ENCODE measurements at places on chromosomes 7 and 10.

GRCh38 chr7:2750004-2750407 lies 62.0 kb downstream of the AMZ1 start:
- peak; percentile 70 for DNase-seq

DNA sequence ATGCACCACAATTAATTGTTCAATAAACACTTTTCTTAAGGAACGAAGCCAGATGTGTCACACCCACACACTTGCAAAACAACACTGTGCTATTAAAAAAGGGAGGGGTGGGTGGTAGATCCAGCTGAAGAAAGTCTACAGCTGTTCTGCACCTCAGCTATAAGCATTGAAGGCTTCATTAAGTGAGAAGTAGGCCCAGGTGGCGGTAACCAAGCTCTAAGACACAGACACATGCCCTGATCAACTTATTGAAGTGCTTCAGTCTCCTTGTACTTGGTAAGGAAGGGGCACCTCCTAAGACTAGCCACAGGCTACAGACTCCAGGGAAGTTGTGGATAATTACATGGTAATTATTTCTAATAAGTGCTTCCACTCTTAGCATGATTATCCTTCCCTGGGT lies 4.5 kb upstream of the CPVL start:
- no peak for DNase-seq

DNA sequence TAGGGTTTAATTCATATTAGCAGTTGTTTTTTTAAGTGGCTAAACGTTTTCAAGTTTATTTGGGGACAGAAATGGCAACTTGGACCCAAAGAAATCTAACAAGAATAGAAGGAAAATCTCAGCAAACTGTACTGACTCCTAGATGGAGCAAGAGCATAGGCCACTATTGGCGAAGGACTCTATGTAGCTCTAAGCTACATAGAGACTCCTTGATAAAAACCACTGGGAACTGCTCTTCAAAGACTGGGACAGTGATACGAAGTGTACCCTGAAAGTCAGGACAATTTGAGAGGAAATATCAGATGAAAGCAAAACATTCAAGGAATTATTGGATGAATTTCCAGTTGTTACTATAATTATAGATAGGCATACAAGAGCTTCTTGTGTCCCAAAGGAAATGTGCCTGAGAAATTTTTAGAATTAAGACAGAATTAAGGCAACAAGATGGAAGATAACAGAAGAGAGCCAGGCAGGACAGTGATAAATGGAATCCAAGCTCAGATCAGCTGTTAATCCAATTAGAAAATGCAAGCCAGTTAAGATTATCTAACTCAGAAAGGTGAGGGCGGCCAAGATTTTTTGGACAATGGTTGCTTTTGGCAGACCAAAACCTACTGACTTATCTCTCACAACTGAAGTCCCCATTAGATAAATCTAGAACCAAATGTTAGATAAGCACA lies 103.7 kb upstream of the IFRD1 start:
- no peak for DNase-seq

DNA sequence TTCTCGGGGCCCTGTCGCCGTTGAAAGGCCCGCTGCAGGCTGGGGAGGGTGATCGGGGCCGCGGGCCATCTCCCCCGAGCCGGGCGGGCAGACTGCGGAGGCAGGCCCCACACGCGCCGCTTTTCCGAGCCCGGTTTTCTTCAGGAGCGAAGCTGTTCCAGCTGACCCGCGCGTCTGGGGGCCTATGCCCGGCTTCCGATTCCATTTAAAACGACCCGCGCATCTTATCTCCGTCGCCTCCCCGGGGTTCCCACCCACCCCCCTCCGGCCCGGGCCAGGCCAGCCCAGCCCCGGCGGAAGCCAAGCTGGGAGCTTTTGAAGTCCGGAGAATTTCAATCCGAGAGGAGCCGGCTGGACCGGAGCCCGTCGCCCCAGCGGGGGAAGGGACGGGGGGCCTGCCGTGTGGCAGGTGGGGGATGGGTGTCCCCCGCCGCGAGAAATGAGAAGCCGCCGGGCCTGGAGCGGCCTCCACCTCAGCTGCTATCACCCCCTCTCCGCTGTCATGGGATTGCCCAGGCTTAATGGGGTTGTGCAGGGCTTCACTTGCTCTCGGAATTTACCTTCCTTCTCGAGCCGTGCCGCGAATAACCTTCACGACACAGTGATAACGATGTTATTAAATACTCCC lies 3.1 kb upstream of the EVX1 start:
- DNase-seq = no peak

GRCh38 chr10:133109711-133110110 lies 22.0 kb downstream of the ADGRA1 start:
- no peak for DNase-seq

DNA sequence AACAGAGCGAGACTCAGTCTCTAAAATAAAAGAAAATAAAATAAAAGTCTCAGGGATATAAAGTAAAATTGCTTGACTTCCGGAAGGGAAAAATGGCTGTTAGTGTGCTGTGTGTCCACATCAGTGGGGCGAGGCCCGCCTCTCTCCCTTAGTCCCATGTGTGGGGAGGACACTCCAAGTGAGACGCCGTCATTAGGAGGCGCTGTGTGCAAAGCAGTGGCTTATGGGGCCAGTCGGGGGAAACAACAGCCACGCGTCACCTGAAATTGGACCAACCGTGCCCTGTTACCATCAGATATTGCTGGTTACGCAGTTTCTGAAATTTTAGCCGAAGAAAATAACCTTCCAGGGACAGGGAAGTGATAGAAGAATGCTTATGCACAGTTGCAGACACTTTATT lies 15.8 kb downstream of the SFXN4 start:
- peak; percentile 22 for DNase-seq

GRCh38 chr10:62614389-62615157 lies 189.9 kb upstream of the ADO start:
- no peak for DNase-seq

GRCh38 chr10:100528123-100528886 lies 1.4 kb downstream of the NDUFB8 start:
- peak; percentile 38 for DNase-seq

GRCh38 chr10:4780782-4781181 lies 45.2 kb upstream of the AKR1E2 start:
- DNase-seq = no peak

- DNase-seq = peak; percentile 82
These were observed 844 bp downstream of the NRF1 start for GRCh38 chr7:129612112-129613015.

DNA sequence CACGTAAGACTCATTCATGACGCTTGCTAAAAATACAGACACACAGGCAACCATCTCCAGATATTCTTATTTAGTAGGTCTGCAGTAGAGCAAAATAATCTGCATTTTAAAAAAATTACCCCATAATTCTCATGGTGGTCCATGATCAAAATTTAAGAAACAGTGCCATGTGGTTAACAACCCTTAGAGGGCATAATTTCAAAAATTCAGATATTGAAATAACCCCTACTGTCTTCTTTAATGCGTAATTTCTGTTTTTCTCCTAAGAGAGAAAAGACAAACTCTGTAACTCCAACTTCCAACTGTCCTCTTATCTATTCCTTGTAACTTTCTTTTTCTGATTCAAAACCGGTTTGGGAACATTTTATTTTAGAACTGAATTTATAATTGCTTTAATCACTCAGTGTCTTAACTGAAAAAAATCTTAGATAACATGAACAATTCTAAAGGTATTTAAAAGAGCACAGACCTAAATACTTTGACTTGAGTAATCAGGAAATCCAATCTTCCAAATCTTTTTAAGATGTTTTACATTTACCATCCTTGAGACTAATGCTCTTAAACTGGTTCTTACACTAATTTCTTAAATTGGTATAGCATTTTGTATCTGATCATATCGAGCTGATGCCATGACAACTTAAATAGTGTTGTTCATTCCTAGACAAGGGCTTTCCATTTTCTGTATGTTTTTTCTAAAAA lies 148.0 kb downstream of the GALNT11 start:
- DNase-seq = no peak

- DNase-seq = no peak
These were observed 1.3 kb downstream of the CASP2 start for GRCh38 chr7:143289421-143289820.

GRCh38 chr10:133379152-133379800 lies at the start of gene PAOX:
PAOX (plus strand) TSS chr10:133379262; CDS start chr10:133379317, 55 bp downstream.
- DNase-seq = peak; percentile 53

DNA sequence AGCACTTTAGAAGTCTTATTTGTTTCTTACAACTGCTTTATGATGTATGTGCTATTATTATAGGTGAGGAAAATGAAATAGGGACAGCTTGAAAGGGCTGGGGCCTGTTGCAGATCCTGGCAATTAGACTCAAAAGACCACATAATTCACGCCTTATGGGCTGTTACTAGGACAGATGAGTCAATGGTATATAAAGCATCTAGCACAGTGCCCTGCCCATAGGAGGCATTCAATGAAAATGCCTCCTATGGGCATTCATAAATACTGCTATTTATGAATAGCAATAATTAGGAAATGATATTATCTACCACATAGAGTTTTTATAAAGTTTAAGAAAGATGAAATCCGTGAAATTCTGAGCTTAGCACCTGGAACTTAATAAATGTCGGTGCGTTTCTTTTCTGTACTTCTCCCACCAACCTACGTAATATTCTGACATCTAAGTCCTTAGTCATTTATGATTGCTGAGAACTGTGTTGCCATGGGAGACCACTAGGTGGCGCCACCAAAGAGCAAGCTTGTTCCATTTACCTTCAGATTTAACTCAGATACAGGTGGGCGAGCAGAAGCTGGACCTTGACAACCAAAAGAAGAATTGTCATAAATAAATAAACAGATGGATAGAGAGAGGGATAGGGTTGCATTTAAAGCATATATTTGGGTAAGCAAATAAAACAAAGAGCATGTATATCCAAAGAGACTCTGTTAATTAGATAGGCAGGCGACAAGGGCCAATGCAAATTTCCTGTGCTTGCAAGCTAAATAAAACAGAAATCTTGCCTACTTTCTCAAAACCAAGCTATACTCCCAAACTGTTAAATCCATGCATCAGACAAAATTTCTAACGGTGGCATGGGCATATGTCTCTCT lies 699.9 kb downstream of the INHBA start:
- peak; percentile 47 for DNase-seq

GRCh38 chr10:72328829-72329204 lies 25.9 kb downstream of the DNAJB12 start:
- no peak for DNase-seq

DNA sequence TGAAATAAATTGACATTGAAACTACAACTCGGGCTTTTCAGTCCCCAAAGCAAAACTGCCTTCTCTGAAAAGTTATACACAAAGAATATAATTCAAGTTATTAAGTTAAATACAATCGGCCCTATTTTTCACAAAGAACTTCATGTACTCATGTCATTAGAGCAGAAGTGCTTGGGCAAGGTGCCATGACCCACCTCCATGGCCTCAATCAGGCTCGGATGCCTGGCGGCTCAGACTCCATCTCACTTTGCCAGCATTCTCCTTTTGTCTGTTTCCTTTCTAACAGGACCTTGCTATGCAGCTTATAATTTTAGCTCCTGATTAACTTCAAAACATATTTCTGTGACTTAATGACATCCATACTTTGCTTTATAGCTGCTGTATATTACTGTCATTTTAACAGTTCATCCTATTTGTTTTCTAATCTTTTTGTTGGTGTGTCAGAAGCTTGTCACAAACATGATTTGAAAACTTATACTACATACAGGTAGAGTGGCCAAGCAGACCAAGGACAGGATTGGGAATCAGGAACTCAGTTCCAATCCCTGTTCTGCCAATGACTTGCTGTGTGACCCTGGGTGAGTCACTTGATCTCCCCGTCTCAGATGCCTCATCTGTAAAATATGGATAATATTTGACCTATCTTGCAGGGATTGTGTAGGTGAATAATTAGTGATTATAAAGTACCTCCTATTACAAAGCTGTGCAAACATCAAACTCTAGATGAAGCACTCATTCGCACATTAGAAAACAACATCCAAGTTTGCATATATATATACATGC lies 60.8 kb upstream of the ITGA8 start:
- DNase-seq = no peak

GRCh38 chr10:4337563-4337962 lies 488.4 kb upstream of the AKR1E2 start:
- no peak for DNase-seq

GRCh38 chr10:13712476-13712836 lies 125.7 kb downstream of the PRPF18 start:
- no peak for DNase-seq

- peak; percentile 65 for DNase-seq
These were observed 983 bp downstream of the FZD8 start for GRCh38 chr10:35640951-35641675.

DNA sequence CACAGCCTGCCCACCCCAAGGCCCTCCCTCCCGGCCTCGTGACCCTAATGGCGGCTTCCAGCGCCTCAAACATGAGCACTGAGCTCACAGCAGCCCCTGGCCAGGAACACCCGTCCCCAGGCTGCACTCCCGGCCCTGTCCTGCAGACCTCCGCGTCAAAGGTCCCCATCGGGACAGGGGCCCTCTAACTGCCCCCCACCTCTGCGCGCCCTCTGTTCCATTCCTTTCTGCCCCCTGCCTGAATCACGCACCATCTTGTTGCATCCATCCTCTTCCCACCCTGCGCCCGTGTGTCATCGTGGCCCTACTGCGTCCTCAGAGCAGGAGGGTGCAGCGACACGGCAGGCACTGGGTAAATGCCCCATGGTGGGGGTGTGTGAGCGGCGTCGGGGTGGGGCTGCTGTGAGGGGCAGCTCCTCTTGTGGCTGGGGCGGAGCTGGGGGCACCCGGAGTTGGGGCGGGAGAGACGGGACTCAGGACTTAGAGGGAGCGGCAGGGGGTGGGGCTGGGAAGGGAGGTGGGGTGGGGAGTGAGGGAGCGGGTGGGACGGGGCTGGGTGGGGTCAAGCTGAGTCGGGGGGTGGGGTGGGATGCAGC lies 13.4 kb downstream of the SLC29A4 start:
- DNase-seq = peak; percentile 59

- no peak for DNase-seq
These were observed 102.0 kb downstream of the ADARB2 start for GRCh38 chr10:1635340-1635739.

DNA sequence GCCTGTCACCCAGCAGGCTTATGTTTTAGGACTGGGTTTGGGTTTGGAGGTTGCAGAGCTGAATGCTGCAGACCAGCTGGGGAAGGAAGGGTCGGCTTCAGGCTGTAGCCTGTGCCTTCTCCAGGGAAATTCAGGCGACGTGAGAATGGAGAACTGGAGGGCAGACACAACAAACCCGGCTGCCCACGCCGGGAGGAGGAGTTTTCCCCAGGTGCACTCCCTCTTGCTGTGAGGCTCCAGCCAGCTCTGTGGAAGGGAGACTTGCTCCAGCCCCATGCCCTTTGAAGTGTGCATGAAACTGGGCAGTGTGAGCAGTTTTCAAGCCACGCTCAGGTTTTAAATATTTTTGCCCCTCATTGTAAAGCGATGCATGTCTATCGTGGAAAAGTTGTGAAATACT lies 279.1 kb downstream of the CCSER2 start:
- DNase-seq = no peak

DNA sequence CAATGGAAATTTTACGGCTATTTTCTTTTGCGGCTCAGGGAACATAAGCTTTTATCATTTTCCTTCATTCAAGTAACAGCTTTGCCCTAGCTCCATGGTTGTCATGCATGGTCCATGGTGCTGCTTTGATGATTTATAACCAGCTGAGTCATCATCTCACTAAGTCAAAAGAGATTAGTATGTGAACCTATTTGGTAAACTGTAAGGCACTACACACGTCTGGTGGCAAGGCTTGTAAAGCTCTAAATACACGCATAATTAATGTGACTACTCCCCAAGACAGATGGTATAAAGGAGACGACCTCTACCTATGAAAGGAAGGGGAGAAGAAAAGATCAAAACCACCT lies 340.2 kb downstream of the KCNMA1 start:
- no peak for DNase-seq
